NCI-H345 (cell line): ENCODE measurements at places on chromosomes 1 and 21.

- DNase-seq = no peak
Observed at GRCh38 chr1:180267761-180268555, 37.9 kb downstream of the LHX4 start.

DNA sequence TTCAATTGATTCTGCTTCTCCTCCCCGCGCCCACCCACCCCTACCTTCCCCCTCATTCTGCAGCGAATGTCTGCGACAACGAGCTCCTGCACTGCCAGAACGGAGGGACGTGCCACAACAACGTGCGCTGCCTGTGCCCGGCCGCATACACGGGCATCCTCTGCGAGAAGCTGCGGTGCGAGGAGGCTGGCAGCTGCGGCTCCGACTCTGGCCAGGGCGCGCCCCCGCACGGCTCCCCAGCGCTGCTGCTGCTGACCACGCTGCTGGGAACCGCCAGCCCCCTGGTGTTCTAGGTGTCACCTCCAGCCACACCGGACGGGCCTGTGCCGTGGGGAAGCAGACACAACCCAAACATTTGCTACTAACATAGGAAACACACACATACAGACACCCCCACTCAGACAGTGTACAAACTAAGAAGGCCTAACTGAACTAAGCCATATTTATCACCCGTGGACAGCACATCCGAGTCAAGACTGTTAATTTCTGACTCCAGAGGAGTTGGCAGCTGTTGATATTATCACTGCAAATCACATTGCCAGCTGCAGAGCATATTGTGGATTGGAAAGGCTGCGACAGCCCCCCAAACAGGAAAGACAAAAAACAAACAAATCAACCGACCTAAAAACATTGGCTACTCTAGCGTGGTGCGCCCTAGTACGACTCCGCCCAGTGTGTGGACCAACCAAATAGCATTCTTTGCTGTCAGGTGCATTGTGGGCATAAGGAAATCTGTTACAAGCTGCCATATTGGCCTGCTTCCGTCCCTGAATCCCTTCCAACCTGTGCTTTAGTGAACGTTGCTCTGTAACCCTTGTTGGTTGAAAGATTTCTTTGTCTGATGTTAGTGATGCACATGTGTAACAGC lies 339.9 kb downstream of the NTNG1 start:
- DNase-seq = no peak

- no peak for DNase-seq
Observed at GRCh38 chr1:161193561-161194235, 5.2 kb downstream of the ADAMTS4 start.

- DNase-seq = no peak
Observed at GRCh38 chr21:42105476-42106315, 34.6 kb downstream of the UMODL1 start.

- DNase-seq = no peak
Observed at GRCh38 chr1:99407018-99407417, 142.7 kb downstream of the PLPPR4 start.

DNA sequence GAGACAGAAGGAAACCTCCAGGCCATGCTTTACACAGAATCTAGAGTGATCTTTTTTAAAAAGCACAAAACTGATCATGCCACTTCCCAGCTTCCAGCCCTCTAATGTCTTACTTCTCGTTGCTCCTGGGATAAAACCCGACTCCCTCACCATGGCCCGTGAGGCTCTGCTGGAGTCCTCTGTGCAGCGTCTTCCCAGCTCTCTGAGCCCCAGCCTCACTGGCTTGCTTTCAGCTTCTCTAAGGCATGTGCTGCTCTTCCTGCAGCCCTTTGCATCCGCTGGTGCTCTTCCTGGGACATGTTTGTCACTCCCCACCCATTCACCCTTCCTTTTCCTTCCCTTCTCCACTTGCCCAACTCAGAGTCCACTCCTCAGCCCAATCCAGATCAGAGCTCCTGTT lies 184.1 kb downstream of the AK5 start:
- DNase-seq = no peak

DNA sequence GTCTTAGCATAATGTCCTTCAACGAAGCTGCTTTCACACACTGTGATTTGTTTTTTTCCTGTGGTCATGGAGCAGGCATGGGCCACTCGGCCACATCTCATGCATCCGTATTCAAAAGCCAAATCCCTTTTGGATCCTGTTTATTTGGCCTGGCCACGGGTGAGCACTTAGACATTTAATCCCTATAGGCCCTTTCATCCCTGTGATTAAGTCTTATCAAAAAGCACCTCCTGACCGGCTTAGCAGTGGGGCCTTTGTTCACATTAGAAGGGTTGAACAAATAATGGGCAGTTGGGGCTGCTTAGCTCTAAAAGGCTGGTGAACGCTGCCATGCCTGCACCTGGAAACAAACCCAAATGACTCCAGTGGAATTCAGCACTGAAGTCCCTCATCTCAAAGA lies 2.0 kb downstream of the KCNE2 start:
- DNase-seq = no peak

GRCh38 chr1:97010566-97011264 lies 289.1 kb downstream of the PTBP2 start:
- no peak for DNase-seq

DNA sequence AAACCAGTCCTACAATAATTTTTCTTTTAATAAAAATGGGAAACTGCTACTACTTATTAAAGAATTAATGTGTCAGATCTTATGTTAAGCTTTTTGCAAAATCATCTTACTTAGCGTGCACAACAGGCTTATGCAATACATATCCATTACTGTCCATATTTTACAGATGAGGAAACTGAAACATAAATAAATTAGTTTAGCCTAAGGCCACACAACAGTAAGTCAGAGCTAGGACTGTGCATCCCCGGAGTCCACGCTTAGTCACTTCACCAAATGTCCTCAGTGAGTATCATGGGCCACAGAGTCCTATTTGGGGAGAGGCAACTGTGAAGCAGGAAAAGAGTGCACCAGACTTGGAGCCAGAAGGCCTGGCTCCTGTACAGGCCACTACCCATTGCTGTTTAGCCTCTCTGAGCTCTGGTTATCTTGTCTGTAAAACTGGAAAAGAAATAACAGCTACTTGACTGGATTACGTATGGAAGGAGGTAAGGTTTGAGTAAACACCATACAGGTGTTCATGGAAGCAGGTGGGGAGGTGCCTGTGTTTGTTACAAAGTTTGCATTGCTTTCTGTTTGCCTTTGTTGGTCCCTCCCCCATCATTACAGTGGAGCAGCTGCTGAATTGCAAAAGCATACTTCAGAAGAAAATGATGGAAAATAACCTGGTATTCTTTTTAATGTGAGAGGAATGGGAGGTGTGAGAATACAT lies 192.8 kb downstream of the FCRL5 start:
- peak; percentile 90 for DNase-seq

DNA sequence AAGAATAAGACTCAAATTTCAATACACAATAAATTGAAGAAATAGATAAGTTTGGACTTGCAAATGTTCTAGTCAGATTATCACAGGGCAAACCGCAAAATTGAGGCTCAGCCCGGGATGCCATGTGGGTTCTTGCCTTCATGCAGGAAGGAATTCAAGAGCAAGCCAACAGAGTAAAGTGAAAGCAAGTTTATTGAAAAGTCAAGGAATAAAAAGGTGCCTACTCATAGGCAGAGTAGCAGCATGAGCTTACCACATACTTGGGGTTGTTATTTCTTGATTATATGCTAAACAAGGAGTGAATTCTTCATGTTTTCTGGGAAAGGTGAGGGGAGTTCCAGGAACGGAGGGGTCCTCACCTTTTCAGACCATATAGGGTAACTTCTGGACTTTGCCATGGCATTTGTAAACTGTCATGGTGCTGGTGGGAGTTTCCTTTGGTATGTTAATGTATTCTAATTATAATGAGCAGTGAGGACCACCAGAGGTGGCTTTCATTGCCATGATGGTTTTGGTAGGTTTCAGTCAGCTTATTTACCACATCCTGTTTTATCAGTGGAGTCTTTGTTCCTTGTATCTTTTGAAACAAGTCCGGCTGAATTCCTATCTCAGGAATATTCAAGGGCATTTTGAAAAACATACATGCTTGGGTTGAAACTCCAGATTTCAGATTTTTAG lies 2.0 kb upstream of the OR2AK2 start:
- no peak for DNase-seq
